ENCODE measurements at places on chromosomes 2 and 18. TPM values are rescaled to one million over a fixed set of nuclear protein-coding genes. Genes with fewer than 3 reads are reported as not detected.

GRCh38 chr2:68878071-68878711 is 7.0 kb upstream of the BMP10 start:
- no peak for ATAC-seq

DNA sequence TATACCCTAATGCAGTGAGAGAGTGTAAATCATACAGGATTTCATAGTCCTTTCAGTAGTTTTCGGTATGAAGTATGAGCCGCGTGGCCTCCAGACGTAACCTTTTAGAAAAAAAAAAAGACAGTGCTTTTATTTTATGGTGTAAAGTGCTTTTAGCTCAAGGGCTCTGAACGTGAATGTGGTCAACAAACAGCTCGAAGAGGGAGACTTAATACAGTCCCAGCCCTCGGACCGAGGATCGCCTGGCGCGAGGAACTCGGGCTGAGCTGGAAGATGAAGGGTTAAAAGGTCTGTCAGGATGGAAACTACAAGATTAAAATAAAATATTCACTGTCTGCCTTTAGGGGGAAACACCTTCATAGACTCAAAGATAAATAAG is 4.0 kb upstream of the BCL11A start:
- no peak for ATAC-seq

GRCh38 chr2:37387148-37387835 is 42.9 kb downstream of the QPCT start:
- ATAC-seq, result no peak

- no peak for ATAC-seq
These were observed 120.0 kb downstream of the GALNT14 start for GRCh38 chr2:31018280-31018679.

GRCh38 chr2:226981791-226982326 is 146.0 kb downstream of the RHBDD1 start:
- peak; percentile 75 for ATAC-seq

GRCh38 chr2:102070058-102070642 is 72.4 kb upstream of the IL1R1 start:
- ATAC-seq, result peak; percentile 38

- ATAC-seq, result no peak
These were observed 99.2 kb downstream of the SESTD1 start for GRCh38 chr2:179165356-179166000.

DNA sequence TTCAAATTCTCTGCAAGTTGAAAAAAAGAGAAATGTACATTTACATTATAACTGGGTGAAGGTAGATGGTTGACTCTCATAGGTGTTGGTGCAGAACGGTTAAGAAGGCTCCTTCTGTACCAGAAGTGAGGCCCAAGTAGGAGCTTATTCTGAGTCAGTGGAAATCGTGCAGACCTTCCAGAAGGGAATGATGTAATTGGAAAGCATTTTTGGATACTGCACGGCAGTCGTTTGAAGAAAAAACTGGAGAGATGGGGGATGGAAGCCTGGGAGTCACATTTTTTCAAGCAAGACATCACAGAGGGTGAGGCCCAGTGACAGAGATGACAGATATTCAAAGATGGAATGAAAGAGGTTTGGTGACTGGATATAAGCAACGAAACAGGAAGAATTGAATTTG is 39.4 kb downstream of the HRH4 start:
- ATAC-seq, result no peak

DNA sequence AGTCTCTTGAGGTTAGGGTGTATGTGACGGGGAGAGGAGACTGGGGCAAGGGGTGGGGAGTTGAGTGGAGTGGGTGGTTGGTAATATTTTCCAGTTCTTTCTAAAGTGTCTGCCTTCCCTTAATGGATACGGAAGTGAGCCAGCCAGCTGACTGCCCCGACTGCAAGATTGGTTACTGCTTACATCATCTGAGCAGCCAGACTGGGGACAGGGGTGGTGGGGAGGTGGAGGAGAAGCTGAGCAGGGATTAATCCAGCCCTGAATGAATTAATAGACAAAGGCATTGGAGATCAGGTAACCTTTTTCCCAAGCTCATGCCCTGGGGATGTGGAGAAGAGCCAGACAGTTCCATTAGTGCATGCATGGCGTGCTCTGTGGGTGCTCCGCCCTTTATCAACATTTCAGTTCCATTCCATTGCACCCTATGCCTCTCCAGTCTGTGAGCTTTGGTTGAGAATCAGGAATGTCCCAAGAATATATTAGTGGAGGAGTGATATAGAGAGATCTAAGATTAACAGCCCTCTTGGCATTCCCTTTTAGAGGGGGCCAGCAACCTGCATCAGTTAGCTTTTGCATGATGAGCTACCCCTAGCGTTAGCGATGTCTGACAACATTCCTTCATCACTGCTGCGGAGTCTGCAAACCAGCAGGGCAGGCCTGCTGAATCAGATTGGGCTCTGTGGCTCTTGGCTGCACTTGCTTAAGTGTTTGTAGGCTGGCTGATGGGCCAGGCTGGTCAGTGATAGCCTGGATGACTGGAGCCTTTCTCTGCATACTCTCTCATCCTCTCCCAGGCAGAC is 67.4 kb downstream of the TNP1 start:
- ATAC-seq, result peak; percentile 90

DNA sequence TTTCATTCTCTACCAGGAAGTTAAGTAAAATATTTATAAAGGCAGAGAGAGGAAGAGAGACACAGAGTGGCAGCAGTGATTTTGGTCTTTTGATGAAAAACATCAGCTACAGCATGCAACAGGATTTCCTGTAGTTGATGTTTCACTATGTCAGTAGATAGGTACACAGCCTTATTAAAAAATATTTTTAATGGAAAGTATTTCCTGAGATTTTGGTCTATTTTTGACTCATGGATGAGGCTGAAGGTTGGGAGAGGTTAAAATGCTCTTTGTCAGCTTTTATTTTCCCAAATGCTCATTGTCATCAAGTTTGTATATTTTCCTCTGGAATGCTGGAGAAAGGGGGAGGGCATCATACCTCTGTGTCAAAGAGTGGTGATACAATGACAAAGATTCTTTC is 1112.5 kb downstream of the CBLN2 start:
- no peak for ATAC-seq

DNA sequence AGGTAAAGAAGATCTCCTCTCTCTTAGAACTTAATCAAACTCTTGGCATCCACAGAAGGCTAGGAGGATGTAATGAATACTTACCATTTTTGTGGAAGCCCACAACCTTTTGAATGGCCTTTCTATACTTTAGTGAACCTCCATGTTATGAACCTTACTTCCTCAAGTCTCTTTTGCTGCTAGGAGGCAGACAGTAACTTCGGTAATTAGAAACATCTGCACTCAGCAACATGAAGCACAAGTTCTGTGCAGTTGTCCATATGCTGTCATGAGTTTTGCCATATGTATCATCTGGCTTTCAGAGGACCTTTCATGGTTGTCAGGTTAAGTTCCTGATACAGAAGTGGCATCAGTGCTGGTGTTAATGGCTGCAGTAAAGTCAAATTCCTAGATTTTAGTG is 50.4 kb downstream of the PDK1 start:
- ATAC-seq, result no peak

- no peak for ATAC-seq
These were observed 29.9 kb downstream of the TPGS2 start for GRCh38 chr18:36798738-36799473.

- ATAC-seq, result peak; percentile 93
These were observed 15.0 kb upstream of the CTAGE1 start for GRCh38 chr18:22432657-22433137.

DNA sequence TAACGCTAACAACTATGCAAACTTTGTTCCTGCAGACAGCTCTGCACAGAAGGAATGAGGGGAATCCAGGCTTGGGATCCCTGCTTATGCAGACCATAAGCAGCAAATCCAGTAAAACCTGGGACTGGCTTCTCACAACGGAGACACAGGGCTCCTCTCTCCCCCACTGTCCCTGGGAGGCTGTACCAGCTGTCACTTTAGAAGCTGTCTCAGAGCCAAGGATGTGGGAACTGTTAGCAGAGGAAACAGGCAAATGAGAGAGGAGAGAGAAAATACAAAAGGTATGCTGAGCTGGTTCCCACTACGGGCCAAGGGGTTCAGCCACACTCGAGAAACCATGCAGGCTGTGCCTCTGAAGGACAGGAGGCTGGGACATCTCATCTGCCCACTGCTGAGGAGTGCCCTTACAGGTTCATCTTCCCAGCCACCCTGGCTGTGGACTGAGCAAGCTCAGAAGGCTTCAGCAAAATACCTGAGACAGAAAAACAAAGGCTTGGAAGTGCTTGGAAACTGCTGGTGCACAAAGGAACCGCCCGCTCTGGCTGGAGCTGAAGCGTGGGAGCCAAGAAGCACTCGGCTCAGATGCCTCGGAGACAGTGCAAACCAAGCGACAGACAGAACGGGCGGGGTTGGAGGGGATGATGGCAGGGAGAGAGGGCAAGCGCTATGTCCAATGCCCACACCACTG is 72.5 kb downstream of the FAM210A start:
- ATAC-seq, result no peak

DNA sequence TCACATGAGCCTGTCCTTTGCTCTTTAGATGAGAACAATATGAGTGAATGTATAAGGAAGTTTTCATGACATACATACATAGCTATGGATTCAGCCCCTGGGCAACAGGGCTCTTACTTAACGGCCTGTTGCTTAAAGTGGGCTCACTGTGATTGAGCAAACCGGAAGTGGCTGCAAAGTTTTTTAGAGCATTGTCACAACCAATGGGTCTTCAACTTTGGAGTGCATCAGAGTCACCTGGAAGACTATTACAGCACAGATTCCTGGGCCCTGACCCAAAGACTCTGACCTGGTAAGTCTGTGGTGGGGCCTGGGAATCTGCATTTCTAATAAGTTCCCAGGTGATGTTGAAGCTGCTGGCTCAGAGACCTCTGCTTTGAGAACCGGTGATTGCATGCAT is 106.3 kb upstream of the SEC11C start:
- ATAC-seq, result no peak

- no peak for ATAC-seq
These were observed 250.9 kb downstream of the DSEL start for GRCh38 chr18:67265464-67266245.

DNA sequence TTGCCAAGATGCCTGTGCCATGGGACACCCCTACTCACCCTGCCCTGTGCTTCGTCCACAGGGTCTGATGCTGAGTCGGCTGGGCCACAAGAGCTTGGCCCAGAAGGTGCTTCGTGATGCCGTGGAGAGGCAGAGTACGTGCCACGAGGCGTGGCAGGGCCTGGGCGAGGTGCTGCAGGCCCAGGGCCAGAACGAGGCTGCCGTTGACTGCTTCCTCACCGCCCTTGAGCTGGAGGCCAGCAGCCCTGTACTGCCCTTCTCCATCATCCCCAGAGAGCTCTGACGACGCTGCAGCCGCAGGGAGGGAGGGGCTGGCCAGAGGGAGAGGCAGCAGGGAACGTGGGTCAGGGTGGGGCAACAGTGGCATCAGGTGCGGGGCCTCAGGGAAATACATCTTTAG is 81.5 kb downstream of the STPG4 start:
- peak; percentile 47 for ATAC-seq

DNA sequence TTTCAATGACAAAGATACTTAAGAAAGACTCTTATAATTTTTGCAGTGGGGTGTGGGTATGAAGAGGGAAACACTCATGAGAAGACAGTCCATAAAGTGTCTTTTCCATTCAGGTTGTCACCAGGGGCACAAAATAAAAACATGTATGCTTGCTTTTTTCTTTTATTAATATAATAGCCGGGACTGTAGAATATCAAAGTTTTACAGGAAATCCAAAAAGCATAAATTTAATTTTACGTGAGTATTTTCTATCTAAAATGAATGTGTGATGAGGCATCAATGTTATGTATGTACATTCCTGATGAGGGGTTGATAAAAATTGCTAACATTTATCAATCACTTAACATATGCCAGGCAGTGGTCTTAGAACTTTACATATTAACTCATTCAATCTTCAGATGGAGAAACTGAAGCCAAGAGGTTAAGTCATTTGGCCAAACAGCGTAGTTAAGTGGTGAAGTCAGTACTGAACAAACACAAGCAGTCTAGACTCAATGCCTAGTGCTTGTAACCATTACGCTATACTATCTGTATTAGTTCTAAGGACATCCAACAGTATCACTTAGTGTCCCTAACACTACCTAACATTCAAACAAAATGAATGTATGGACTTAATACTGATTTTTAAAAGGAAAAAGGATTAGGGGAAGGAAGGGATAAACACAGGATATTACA is 10.7 kb downstream of the CCT4 start:
- ATAC-seq, result no peak

- ATAC-seq, result no peak
These were observed 18.8 kb upstream of the SOS1 start for GRCh38 chr2:39139511-39140237.

DNA sequence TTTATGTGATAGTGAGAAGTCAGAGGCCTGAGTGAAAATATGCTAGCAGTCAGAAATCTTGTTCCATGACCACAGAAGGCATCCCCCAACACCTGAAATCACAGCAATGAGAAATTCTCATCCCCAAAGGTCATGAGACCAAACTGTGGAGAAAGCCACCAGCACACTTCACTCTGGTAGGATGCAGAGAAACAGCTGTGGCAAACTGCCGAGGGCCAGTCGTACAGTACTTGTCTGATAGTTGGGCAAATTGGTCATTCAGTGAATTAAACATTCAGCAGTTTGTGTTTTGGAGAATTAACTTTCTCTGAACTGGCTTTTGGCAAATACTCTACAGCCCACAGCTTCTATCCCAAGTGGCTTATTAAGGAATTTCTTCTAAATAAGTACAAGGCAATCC is 117.2 kb downstream of the TSN start:
- no peak for ATAC-seq

DNA sequence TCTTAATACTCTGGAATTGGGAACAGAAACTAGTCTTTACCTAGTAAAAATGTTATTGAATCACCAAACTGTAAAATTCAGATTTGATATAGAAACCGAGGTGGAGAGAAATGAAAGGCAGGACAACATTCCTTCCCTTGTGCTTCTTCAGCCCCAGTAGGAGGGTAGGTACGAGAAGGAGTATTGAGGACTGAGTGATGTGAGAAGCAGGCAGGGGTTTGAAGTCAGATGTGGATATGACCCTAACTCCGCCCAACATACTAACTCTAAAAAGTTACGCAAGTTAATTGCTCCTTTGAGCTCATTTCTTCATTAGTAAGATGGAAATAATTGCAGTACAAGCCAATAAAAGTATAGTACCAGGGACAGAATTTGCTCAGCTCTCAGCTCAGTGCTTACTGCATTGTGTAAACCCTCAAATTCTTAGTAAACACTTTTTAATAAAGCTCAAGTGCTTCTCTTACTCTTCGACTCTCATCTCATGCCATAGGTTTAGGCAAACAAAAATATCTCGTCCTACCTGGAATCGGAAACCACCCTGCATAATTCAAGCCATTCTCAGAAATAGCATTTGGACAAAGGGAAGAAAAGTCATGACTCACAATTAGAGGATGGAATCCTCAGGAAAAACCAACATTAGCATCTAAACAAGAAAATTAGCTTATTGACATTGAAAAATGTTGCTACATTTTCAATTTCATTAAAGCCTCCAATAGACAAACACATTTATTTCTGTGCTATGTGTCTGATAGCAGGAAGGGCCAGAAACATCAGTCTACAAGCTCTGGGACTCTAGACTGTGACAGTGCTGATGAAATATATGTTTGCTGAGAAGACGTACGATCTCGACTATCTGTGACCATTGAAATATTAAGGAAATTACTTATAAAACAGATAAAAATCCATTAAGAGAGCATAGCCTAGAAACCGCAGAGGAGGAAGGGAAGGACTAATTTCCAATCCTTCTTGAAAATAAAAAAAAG is 161.3 kb downstream of the HNMT start:
- no peak for ATAC-seq

The NDUFS1 gene
- 81.6 TPM for total RNA-seq

The TUBA3E gene
- total RNA-seq, result not detected

The IL36G gene
- 27.4 TPM for total RNA-seq

The TMEFF2 gene
- total RNA-seq, result not detected

The NAT8 gene
- total RNA-seq, result not detected

The EGR4 gene
- not detected for total RNA-seq

The HOXD4 gene
- total RNA-seq, result 0.36 TPM

The SPATA3 gene
- total RNA-seq, result not detected

The FRZB gene
- 0.32 TPM for total RNA-seq

The HPCAL1 gene
- total RNA-seq, result 13.7 TPM
